ENCODE measurements at places on chromosomes 12 and 14.
A peak's percentile ranks its signal among the peaks of the same experiment; 100 is the strongest.

DNA sequence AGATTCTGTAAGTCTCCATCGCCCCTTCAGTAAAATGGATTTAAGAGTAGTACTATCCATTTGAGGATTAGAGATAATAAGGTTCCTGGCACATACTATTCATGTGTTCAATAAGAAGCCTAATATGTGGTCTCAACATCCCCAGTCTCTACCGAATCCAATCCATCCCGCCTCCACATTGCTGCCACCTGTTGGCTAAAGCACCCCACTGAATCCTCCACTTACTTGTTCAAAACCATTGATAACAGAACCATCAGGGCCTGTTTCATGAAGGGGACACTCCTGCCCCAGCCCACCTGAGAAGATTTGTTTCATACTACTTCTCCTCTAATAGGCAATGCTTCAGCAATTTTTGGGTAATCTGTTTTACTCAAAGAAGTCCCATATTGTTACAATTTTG, 147.5 kb downstream of the SLC2A13 start:
- DNase-seq = no peak

DNA sequence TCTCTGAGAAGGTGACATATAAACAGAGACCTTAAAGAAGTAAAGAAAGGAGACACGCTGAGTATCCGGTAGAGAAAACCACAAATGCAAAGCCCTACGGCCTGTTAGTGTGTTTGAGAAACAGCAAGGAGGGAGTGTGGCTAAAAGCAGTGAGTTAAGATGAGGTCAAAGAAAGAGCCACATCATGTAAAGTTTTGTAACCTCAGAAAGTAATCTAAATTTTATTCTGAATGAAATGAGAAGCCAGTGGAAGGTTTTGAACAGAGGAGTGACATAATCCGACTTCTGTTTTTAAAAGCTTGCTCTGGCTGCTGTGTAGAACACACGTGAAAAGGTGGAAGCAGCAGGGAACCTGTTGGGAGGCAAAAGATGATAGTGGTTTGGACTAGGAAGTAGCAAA, 32.6 kb downstream of the PPP2R5E start:
- DNase-seq = no peak

- no peak for DNase-seq
These were observed 13.3 kb downstream of the TMEM260 start for GRCh38 chr14:56592746-56593544.

DNA sequence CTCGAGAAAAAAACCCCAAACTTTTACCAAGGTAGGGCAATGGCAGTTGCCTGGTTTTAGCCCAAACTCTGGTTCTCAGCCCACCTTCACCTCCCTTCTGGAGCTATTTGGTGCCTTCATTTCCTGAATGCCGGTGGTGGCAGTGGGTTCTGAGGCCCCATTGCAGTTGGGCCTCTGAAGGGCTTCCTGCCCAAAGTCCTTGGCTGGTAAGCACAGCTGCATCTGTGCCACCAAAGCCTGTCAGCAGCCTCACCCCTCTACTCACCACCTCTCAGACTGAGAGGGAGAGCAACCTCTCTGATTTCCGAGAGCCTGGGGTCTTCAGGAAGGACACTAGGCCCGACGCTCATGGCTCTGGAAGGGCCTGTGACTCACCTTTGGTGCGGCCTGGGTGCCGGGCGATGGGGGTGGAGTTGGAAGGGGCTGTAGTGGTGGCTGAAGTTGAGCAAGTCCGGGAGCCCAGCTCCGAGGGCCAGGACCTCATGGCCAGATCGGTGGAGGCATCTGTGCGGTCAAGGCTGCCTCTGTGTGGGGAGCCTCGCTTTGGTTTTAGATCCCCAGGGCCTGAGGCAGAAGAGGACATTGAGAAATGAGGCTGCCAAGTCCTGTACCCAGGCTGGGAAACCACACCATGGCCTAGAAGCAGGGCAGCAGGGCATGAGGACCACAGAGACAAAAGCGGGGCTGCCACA, 38.6 kb upstream of the GPR68 start:
- DNase-seq = no peak

DNA sequence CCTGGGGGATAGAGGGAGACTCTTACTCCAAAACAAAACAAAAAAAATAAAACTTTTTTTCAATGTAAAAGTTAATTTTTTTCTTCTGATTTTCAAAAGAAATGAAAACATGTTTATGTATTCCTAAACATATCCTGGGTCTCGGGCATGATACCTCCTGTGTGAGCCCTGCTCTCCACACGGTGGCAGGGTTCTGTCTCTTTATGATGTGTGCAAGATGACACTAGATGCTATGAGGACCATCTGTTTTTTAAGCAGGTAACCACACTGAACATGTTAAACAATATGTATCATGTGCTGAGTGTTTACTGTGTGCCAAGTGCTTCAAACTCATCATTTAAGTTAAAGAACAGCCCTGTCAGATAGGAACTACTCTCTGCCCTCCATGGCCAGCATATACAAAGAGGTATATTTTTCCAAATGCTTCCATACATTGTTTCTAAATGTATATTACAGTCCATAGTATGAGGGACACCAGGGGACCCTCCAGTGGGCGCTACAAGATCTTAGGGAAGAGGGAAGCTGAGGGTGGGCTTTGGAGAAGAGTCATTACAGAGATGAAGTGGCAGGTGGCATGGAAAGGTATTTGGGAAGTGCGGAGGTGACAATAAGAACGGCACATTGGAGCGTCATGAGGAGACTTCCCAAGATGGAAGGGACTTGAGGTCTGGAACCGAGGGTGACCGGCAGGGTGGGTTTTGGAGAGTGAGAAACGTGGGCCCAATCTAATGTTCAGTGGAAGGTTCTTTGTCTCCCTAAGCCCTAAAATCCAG, 28.5 kb downstream of the FOS start:
- DNase-seq = peak; percentile 57

DNA sequence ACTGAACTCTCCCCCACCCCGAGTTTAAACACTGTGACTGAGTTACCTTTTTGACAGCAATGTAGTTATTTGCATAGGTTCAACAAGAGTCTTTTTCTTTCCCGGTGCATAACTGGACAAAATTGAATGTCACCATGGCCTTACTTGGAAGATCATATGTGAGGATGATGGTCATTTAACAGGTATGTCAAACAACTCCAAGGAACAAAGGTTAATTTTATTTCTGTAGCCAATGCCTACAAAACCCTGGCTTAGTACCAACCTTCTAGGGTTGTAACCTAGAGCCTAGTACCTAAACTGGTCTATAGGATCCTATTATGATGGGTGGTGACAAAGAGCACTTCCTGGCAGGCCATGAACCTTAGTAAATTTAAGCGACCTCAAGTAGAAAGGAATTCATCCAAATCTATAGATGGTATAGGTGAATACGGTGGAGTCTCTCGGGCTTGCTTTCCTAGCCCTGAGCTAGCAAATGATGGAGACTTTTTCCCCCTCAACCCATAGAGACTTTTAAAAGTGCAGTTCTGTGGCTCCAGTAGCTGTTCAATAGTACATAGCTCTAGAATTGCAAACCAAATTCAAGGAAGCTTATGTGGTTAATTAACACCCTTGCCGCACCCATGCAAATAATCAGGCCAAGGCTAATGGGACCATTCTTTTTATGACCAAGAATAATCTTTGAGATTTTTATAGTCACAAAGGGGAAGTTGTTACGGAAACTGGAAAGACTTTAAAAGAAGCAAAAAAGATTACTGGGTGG, 89.0 kb downstream of the SLC38A1 start:
- DNase-seq = no peak

DNA sequence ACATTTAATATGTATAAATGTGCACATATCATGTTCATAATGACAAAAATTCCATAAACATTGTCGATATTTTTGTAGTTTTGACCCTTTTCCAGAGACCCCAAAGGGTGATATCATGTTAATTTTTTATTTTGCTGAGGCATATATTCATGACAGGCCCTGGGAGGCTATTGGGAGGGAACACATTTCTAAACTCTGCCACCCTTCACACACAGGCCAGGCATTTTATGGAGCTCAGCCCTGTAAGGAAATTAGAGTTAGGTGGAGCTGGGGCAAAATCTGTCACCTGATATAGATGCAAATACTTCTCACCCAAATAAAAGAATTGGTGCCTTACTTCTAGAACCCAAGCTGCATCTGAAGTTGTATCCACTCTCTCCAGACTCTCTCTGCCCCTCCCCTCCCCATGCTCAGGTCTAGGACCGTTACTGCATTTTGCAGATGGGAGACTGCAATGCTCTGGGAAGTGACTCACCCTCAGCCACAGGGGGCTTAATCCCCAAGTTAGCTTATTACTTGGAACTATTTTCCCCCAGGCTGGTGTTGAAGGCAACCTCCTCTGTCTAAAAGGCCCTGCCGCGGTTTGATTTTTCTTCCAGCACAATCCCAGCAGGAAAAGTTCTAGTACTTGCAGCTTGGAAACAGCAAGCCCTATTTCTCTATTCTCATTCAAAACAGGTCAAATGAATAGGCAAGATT, 238.9 kb downstream of the EMP1 start:
- DNase-seq = no peak

DNA sequence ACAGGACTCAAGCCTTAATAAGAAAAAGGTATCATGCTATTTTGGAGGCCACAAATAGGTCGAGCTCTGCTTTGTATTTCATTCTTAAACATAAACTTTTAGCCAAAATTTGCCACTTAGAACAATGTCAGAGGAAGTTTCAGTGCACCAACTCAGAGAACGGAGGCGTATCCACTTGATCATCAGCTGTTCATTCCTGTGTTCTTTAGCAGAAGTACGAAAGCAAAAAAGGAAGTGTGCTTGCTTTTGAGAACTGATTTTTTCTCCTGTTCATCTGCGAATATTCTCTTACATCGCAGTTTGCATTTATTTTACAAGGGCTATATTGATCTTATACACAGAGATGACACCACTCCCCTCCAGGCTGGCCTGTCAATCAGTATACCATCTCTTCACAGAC, 188.6 kb upstream of the SOX5 start:
- no peak for DNase-seq

- no peak for DNase-seq
These were observed 16.0 kb downstream of the XRCC3 start for GRCh38 chr14:103699261-103699661.

DNA sequence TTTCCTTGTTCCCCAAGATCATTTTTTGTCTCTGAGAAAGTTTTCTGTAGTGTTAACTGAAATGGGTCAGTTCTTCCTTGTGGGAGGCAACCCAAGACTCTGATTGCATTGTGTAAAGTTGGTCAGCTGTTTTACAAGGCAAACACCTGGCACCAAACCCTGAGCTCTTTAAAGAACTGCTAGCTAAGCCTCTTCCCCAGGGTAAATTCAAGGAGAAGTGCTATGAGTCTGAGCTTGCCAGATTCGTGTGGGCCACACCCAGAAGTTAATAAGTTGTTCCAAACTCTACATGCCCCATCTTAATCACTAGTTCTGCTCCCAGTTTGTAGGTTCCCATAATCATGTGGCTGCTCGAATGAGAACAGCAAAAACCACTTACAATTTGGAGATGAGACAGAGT, 214.5 kb downstream of the BTG1 start:
- no peak for DNase-seq

DNA sequence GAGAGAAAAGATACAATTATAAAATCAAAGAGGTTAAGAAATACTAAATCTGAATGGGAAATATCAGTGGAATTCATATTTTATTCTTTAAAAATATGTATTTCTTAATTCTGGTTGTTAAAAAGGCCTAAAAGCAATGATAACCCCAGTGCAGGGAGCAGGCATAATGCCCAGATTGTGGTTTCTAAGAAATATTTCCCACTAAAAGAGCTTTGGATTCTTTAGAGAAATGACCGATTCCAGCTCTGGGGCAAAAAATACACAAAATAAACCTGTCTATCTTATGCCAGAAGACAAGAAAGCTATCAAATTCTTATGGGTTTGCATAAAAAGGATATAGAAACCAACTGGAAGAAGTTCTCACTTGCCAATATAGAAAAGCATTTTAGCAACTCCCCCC, 71.6 kb downstream of the PDE6H start:
- no peak for DNase-seq

DNA sequence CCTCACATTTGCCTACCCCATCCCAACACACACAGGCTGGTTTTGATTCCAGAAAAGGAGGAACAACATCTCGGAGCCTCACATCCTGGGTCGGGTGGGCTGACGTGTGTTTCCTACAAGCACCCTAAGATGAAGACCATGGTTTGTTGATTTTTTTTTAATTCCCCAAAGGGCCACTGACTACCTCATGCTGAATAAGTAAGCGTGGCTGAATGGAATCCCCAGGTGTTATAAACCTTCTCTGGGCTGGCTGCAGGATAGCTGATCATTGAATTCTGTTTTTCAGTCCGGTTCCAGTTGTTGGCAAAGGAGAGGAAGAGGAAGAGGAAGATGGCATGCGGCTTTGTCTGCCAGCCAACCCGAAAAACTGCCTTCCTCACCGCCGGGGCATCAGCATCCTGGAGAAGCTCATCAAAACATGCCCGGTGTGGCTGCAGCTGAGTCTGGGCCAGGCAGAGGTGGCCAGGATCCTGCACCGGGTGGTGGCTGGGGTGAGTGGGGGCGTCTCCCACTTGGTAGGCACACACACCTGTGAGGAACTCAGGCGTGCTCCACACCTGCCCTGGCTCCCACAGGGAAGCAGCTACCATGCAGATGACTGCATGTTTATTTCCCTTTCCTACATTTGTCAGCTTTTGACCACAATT, 42.0 kb downstream of the RIN3 start:
- no peak for DNase-seq

DNA sequence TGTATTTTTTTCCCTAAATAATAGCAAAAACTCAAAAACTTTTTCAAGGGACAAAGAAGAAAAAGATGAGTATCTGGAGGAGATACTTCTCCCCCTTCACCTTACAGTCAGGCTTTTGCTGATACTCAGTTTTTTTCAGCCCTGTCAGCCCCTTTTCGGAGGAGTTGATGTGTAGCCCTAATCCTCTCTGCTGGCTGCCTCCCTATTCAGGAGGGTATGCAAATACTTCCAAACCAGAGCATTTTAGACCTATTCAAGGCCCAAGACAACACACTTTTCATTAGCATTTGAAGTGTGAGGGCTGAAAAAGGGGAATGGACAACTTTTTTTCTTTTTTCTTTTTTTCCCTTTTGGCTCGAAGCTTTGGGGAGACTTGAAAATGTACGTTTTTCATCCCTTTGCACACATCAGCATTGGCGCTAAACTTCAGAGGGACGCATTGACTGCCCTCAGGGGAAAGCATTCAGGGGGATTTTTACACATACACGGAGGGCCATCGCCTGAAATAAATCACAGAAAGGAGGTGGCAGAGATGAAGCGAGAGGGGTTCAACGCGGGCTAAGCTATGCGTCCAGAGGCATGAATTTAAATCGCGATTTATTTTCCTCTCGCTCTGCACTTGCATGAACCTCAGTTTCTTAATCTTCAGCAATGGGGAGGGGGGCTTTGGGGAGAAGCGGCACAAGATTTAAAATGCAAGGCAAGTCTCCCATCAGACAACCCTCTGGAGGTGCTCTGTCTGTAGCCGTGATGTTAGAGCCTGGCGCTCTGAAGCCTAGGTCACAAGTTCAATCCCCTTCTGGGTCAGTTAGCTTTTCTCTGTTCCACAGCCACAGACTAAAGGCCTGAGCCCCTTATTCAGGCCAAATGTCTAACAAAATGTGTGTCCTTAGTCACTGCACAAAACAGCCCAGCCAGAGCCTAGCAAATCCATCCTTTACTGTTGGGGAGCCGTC, 86.3 kb downstream of the ASCL1 start:
- DNase-seq = no peak

GRCh38 chr12:16346958-16347357, 487 bp upstream of the MGST1 start:
- DNase-seq = no peak

- DNase-seq = no peak
These were observed 160.6 kb downstream of the MYRFL start for GRCh38 chr12:69985656-69986055.

GRCh38 chr12:52004042-52004648, 2.6 kb upstream of the TAMALIN start:
- DNase-seq = no peak
